Stimulated activated CD4-positive, alpha-beta T cell treated with anti-CD3 and anti-CD28 coated beads, Interleukin-2, amount 100 ng/mL, for 48 hours (primary cell): ENCODE measurements at places on chromosomes 13 and 19.

GRCh38 chr19:12098040-12098439 is 33.5 kb downstream of the ZNF844 start:
- no peak for DNase-seq

DNA sequence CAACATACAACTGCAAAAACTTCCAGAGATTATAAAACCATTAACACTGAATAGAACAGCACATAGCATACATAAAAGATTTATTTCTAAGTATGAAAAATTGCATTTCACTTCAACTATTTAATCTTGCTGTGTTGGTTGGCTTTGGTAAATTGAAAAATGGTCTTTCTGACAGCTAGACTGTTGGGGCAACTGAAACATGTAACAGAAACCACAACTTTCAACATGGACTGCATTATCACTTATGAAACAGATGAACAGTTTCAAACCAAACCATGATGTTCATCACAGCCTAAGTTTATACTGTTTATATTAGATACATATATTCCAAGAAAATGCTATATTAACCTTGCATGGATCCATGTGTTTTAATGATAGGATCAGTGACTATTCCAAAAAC is 324.1 kb upstream of the PCDH9 start:
- DNase-seq = no peak

DNA sequence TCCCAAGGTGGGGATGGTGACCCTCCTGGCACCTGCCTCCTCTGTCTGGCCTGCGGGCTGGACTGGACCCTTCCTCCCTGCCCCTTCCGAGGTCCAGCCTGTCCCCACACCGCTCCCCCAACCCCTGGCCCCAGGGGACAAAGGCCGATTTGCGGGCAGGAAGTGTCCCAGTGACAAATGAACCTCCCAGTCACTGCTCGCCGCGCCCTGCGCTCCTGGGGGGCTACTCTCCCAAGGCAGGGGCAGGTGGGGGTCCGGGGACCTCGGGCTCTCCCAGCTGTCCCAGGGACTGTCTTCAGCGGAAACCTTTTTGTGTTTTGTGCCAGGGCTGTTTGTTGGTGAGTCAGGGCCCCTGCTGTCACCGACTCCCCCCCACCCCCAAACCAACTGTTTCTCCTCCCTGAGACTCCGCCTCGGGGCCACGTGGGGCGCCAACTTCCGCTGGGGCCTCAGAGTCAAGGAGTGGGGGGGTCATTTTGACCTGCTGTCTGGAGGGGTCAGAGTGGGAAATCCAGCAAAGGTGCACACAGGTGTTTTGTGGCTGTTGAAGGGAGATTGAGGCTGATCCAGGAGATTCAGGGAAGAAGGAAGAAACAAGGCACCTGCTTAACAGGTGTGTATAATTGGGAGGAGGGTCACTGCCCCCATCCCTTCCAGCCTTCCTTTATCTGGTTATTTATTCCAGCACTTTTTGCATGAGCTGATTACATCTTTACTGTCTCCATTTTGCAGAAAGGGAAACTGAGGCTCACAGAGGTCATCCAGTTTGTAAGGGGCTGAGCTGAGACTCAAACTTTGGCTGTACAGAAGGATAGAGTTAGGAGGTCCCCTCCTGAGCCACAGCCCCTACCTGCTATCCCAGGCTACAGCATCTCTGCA is 831 bp downstream of the PGPEP1 start:
- peak; percentile 63 for DNase-seq

GRCh38 chr13:44050450-44051063 is 170.9 kb downstream of the LACC1 start:
- no peak for DNase-seq

- DNase-seq = peak; percentile 78
Measured at GRCh38 chr19:46748325-46749109, 2.3 kb upstream of the STRN4 start.

DNA sequence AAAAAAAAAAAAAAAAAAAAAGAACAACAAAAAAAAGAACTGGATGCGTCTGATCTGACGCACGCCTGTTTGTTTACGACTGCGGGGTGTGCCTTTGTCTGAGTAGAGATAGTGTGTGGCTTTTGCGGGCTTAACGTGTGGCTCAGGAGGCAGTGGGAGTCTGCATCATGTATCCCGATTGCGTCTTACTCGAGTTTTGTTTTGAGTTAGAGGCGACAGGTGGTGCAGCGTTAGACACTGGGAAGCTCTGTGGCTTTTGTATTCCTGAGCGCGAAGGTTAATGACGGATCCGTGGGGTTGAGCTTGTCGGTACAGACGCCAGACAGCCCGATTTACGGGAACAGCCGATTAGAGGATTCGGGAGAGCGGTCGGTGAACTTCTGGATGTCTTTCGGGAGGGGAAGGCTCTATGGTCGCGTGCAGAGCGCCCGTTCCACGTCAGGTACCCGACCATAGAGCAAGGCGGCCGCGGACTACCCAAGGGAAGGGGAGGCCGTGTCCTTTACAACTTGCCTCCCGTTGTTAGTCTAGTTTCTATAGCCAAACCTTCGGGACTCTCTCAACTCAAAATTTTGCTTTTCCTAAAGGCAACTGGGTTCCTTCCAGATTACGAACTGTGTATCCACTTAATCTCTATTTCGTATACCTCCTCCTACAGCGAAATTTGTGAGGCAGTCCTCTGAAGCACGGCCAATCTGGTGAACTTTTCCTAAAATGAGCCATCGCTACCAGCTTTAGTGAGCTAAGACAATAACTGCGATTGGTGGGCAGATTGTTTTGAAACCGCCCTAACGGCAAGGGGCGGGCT is 926 bp upstream of the HNRNPUL1 start:
- DNase-seq = peak; percentile 75

GRCh38 chr13:51318015-51318414 is 21.5 kb upstream of the SERPINE3 start:
- DNase-seq = no peak

DNA sequence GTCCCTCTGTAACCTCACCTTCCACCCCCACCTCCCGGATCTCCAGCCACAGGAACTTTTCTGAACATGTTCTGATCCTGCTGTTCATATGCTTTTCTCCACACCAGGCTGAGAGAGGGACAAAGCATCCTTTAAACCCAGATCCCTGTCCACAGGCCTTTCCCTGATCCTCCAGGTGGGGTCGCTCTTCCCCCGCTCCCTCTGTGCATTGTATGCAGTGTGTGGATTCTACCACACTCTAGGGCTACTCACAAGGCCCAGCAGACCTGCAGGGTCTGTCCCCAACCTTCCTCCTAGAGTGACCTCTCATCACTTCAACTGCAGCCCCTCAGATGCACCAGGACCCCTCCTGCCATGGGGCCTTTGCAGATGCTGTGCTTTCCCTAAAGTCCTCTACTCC is 1200.6 kb downstream of the UQCRFS1 start:
- no peak for DNase-seq
